ENCODE measurements at places on chromosomes 16 and 17.
A peak's percentile ranks its signal among the peaks of the same experiment; 100 is the strongest.

- DNase-seq: peak; percentile 63
Observed at GRCh38 chr16:73298562-73298961, 250.6 kb upstream of the ZFHX3 start.

GRCh38 chr17:37820313-37820994 lies 75.6 kb upstream of the HNF1B start:
- DNase-seq: peak; percentile 36

DNA sequence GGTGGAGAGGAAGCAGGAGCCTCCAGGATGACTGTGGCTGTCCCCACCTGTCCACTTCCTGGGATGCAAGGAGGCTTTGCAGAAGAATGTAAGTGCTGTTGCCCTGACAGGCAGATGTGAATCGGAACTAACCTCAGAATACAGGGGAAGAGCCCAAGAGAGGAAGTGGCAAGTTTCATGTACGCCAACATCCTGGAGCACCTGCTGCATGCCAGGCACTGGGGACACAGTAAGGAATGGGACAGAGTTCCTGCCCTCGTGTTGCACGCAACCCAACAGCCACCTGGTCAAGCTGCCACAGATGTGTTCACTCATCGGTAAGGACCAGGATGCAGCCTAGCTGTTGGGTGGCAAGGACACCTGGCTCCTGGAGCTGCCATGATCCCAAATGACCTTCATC lies 98.6 kb upstream of the RPL38 start:
- DNase-seq: no peak

DNA sequence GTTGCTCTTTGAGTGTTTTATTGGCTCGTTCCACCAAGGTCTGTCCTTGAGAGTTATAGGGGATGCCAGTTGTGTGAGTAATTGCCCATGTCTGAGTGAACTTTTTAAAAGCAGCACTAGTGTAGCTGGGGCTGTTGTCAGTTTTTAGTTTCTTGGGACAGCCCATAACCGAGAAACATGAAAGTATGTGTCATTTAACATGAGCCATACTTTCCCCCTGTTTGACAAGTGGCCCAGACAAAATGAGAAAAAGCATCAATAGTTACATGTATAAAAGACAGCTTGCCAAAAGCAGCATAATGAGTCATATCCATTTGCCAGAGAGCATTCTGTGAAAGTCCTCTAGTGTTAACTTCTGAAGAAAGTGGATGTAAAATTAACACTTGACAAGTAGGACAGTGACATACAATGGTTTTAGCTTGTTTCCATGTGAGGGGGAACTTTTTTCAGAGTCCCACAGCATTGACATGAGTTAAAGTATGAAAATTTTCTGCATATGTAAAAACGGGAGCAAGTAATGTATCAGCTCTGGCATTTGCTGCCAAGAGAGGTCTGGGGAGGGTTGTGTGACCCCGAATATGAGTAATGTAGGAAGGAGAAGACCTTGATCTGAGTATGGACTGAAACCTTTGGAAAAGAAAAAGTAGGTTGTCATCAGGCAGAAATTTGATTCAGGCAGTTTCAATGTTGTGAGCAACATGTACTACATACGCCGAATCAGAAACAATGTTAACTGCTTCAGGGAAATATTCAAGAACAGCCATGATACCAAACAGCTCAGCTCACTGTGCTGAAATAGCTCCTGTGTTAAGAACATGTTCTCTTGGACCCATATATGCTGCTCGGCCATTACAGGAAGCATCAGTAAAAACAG lies 56.8 kb upstream of the ARL4D start:
- no peak for DNase-seq

DNA sequence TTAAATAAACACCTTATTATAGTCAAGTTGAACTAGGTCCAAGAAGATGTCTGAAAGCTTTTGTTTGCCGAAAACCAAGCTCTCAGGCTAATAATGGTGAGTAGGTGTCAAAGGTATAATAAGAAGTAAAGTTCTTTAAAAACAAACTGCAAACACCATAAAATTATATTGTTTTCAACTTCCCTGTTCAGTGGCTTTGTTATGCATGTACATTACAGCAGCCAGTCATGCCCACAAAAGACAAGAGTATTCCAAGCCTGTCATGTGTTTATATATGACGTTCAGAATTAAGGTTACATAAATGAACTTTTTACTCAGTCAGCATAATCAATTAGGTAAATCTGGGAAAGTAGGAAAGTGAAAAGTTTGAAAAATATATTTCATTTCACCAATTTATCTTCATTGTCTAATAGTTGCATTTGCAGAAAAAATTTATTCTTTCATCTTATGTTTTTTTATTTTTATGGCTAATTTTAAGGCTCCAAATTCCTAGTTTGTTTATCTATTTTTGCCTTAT lies 928.7 kb upstream of the SOX9 start:
- no peak for DNase-seq

GRCh38 chr17:34098699-34099098 lies 156.4 kb upstream of the CCL2 start:
- peak; percentile 34 for DNase-seq

GRCh38 chr17:30832438-30833124 lies 815 bp downstream of the ATAD5 start:
- no peak for DNase-seq

DNA sequence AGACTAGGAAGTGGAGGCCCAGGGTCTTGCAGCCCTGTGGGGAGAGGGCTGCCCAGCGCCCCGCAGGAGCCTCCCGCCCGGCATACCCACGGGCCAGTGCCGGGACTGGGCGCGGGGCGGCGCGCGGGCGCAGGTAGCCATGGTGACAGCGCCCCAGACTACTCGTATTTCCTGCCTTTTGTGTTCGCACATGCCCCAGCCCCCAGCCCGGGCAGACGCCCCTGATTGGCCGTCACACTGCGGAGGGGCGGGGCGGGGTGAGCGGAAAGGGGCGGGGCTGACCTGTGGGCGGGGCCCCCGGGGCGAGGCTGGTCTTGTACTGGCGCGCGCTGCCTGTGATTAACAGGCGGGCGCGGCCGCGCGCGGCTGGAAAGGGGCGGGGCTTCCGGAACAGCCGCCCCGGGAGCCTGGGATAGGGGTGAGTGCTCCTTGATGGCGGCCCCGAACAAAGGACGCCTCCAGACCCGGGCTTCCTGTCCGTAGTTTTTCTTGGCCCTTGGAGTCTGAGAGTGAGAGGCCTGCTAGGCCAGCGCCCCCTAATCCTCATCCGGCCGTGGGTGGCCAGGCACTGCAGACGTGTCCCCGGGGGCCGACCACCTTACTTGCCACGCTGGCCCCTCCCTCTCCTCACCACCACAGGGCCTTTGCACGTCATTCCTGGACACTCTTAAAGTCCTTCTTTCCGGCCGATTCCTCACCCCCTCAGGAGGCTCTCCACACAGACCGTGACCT lies 71.0 kb downstream of the RAI1 start:
- DNase-seq: peak; percentile 100

- DNase-seq: no peak
Observed at GRCh38 chr16:81778231-81778630, 860 bp upstream of the PLCG2 start.

All from endodermal cell (in vitro differentiated cells).